ENCODE measurements at places on chromosomes 6 and 20.
A peak's percentile ranks its signal among the peaks of the same experiment; 100 is the strongest.

DNA sequence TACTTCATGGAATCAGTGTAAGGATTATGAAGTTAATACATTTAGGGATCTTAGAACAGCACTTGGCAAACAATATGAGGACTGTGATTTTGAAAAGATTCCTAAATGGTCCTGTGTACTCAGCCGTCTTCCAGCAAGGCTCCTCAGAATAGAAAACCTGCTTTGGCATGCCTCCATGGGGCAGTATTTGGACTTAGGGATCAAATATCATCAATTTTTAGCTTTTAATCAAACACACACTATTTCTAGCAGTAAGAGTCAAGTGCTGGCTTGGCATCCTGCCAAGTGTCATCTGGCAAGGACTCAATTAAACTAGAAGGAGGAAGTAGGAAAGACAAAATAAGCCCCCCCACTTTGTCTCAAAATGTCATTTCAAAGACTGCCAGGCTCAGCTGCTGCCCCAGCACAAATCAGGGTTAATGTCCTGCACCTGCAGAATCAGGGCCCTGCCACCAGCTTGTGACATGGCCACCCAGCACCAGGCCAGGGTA, 40.8 kb downstream of the IYD start:
- H3K36me3 ChIP-seq: no peaks in the 10 kb centered on the region
- H3K4me3 ChIP-seq: no peak overlapping the region
- H3K27me3 ChIP-seq: no peaks in the 10 kb centered on the region
- no peak overlapping the region for H3K27ac ChIP-seq
- peaks cover 12% of the 10 kb centered on the region for H3K4me1 ChIP-seq

GRCh38 chr20:31662372-31662854, 24.7 kb downstream of the COX4I2 start:
- peaks cover 7% of the 10 kb centered on the region for H3K27me3 ChIP-seq
- H3K4me3 ChIP-seq: peak overlapping the region; percentile 64
- H3K4me1 ChIP-seq: peaks cover 26% of the 10 kb centered on the region
- peaks cover 19% of the 10 kb centered on the region for H3K36me3 ChIP-seq
- no peak for DNase-seq

DNA sequence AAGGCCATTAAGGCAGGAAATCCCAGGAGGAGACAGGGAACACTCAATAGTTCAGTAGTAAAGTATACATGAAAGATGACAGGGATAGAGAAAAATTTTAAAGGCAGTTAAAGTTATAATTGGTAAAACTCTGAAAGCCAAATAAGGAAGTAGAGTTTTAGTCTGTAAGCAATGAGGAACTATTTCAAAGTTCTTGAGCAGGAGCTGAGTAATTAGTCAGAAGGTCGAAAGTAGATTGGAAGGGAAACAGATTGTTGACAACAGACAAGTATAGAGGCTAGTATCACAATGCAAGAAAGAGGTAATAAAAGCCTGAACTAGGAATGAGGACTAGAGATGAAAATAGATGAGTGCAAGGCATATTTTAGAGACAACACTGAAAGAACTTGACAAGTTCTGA, 150.3 kb downstream of the CDK19 start:
- H3K4me3 ChIP-seq: no peak overlapping the region
- H3K4me1 ChIP-seq: peaks cover 7% of the 10 kb centered on the region
- H3K27ac ChIP-seq: no peak overlapping the region
- no peaks in the 10 kb centered on the region for H3K27me3 ChIP-seq
- DNase-seq: no peak

DNA sequence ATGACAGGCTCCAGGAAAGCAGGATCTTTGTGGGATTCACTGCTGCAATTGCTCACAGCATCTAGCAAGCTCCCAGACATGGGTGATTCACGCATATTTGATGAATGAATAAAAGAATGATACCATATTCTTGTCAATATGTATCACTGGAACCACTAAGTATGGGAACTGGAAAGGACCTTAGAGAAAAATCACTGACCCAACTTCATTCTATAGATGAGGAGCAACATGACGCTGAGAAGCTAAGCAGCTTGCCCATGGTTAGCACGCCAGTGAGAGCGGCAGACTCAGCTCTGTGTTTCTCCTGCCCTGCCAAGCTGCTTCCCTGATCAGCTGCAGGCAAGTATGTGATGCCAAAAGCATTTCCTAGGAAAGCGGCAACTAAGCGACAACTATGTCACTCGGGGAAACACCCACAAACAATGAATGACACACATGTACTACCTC, 66.8 kb downstream of the PPP1R3G start:
- no peak overlapping the region for H3K27ac ChIP-seq
- H3K36me3 ChIP-seq: no peaks in the 10 kb centered on the region

DNA sequence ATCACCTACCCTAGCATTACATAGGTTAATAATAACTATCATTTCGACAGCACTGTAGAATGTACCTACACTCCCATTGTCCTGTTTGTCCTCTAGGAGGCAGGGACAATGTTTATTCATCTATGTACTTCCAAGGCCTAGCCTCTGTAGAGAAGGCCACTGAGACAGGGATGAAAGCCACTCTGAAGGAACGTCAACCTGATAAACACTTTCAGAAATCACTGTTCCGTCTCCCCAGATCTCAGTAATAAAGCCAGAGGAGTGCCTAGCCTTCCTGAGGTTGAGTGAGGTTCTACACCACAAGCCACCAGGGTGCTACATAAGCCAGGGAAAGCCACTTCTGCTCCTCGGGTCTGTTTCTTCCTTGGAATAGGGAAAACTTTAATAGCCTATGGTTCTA, 44.8 kb downstream of the POPDC3 start:
- H3K4me1 ChIP-seq: peaks cover 5% of the 10 kb centered on the region
- H3K27ac ChIP-seq: no peak overlapping the region
- DNase-seq: no peak

DNA sequence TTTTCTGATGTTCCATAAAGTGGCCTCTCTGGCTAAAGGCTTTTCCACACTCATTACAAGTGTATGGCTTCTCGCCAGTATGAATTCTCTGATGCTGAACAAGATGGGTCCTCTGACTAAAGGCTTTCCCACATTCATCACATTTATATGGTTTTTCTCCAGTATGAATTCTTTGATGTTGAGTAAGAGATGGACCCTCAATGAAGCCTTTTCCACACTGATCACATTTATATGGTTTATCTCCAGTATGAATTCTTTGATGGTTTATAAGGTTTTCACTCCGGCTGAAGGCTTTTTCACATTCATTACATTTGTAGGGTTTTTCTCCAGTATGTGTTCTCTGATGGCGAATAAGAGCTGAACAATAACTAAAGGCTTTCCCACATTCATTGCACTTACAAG, 20.4 kb downstream of the ZNF184 start:
- no peaks in the 10 kb centered on the region for H3K4me1 ChIP-seq
- H3K4me3 ChIP-seq: peak overlapping the region; percentile 82
- peaks cover 89% of the 10 kb centered on the region for H3K36me3 ChIP-seq
- no peak for DNase-seq
- H3K27ac ChIP-seq: no peak overlapping the region

DNA sequence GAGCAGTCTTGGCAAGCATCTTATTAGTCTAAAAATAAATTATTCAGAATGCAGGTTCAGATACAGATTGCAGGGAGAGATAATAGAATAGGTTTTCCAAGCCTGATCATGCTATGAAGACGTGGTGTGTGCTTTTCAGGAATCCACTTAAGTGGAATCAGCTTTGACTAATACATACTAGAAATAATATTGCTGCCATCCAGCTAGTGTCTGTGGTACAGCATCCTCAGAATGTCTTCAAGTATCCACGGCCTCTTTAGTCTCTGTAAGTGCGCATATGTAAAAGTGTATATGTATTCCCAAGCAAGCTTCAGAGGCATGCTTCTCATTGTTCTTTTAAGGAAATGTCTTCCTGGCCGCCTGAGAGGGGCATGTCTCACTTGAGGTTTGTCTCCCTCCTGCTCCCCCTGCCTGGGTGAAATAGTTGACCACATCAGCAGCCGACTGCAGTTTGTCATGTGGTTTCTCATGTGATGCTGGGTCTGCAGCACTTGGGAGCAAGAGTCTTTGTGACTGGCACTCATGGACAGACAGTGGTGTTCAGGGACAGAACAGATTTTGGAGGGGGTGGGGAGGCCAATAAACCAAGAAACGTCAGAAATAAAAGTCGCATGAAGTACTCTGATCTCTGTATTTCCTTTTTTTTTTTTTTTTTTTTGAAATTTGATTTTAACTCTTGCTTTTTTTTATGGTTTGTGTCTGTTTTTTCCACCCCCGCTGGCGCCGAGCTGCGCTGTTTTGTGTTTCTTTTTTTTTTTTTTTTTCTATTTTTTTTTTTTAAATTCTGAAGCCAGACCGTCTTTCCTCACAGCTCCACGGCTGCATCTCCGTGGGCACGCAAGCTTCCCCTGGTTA, 150.8 kb downstream of the PRL start:
- H3K4me1 ChIP-seq: peaks cover 61% of the 10 kb centered on the region
- peak; percentile 10 for DNase-seq
- peak overlapping the region; percentile 72 for H3K4me3 ChIP-seq
- peaks cover 6% of the 10 kb centered on the region for H3K27me3 ChIP-seq

DNA sequence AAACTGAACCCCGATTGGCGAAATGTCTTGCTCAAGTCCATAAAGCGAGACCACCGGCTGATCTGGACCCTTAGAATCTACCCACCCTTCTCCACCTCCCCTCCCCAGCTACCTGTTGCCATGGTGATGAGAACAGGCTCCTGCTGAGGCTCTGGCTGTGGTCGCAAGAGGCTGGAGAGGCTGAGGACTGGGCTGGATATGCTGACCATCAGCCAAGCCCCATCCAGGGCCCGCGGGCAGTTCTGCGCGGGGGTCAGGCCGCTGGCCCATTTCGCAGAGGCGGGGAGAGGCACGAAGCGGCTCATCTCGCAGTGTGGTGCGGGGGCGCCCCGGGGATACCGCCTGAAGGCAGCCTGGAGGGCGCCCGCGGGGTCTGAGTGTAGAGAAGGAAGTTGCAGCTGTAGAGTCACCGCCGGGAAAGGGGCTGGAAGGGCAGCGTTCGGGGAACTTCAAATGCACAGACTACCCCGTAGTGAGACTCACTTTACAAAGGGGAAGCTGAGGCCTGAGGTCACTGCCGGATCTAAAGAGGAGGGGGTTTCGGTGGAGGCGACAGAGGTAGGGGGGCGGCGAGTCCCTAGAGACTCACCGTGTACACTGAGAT, 671 bp downstream of the TAPBP start:
- H3K27ac ChIP-seq: peak overlapping the region; percentile 91
- DNase-seq: peak; percentile 45
- H3K4me3 ChIP-seq: peak overlapping the region; percentile 97
- peaks cover 8% of the 10 kb centered on the region for H3K36me3 ChIP-seq
- peaks cover 25% of the 10 kb centered on the region for H3K4me1 ChIP-seq

GRCh38 chr6:122657601-122658000, 47.4 kb downstream of the PKIB start:
- no peak overlapping the region for H3K4me3 ChIP-seq
- peaks cover 2% of the 10 kb centered on the region for H3K27me3 ChIP-seq
- peaks cover 5% of the 10 kb centered on the region for H3K4me1 ChIP-seq
- DNase-seq: no peak
- no peaks in the 10 kb centered on the region for H3K36me3 ChIP-seq
- H3K27ac ChIP-seq: no peak overlapping the region

- peaks cover 31% of the 10 kb centered on the region for H3K27me3 ChIP-seq
- peaks cover 43% of the 10 kb centered on the region for H3K4me1 ChIP-seq
- peak overlapping the region; percentile 71 for H3K4me3 ChIP-seq
- H3K27ac ChIP-seq: peak overlapping the region; percentile 49
- H3K36me3 ChIP-seq: peaks cover 63% of the 10 kb centered on the region
Observed at GRCh38 chr20:48722002-48722731, 105.6 kb downstream of the PREX1 start.

- no peak overlapping the region for H3K27ac ChIP-seq
- DNase-seq: no peak
- H3K4me1 ChIP-seq: no peaks in the 10 kb centered on the region
- H3K27me3 ChIP-seq: no peaks in the 10 kb centered on the region
- no peak overlapping the region for H3K4me3 ChIP-seq
Observed at GRCh38 chr6:142339113-142339512, 37.3 kb downstream of the ADGRG6 start.

DNA sequence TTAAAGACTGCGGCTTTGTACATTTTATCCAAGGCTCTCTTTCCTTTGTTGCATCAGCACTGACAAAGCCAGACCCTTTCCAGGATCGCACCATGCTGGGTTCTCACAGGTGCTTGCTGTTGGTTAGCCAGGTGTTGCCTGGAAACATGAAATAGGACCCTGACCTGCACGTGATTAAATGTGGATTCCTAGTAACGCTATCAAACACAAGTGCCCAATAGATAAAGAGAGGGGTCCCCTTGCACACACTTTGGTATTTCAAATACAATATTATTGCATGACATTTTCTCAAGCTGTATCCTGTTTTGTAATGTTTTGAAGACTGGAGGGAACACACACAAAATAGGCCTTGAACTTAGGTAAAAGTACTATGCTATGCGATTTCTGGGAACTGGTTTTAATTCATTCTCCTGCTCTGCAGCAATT, 73.3 kb downstream of the AKAP12 start:
- DNase-seq: no peak
- no peaks in the 10 kb centered on the region for H3K27me3 ChIP-seq
- no peak overlapping the region for H3K4me3 ChIP-seq
- no peak overlapping the region for H3K27ac ChIP-seq

DNA sequence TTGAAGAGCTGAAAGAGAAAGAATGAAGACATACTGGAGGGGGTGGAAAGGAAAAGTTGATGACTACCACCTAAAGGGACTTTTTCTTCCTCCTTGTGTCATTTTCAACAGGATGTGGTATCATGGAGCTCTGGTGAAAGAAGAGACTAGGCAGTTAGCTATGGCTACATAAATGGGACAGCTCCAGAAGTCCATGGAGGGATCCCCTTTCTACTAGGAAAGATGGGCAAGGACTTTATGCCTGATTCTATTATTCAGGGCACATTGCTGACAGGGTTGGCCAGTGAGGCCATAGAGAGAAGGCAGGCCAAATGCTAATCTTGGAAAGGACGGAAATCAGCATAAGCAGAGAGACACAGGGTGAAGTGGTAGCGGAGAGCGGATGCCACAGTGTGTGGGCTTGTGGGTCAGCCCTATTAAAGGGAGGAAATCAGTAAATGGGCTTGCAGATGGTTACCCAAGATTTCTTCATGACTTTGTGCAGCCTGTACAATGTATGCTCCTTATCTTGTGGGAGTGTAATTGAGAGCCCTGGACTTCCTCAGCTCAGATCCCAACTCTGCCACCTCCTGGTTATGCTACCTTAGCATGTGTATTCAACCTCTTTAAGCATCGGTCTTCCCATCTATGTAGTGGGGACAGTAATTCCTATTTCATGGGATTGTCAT, 77.4 kb upstream of the TMEM170B start:
- DNase-seq: no peak
- no peak overlapping the region for H3K27ac ChIP-seq
- no peaks in the 10 kb centered on the region for H3K36me3 ChIP-seq

- H3K4me3 ChIP-seq: no peak overlapping the region
- no peak overlapping the region for H3K27ac ChIP-seq
Observed at GRCh38 chr20:46787991-46788762, 78.7 kb downstream of the SLC2A10 start.

GRCh38 chr20:362271-363254, 15.7 kb downstream of the NRSN2 start:
- H3K36me3 ChIP-seq: no peaks in the 10 kb centered on the region
- H3K27ac ChIP-seq: no peak overlapping the region
- H3K27me3 ChIP-seq: peaks cover 9% of the 10 kb centered on the region
